Foreskin fibroblast (primary cell): ENCODE measurements at places on chromosomes 6 and 20.

DNA sequence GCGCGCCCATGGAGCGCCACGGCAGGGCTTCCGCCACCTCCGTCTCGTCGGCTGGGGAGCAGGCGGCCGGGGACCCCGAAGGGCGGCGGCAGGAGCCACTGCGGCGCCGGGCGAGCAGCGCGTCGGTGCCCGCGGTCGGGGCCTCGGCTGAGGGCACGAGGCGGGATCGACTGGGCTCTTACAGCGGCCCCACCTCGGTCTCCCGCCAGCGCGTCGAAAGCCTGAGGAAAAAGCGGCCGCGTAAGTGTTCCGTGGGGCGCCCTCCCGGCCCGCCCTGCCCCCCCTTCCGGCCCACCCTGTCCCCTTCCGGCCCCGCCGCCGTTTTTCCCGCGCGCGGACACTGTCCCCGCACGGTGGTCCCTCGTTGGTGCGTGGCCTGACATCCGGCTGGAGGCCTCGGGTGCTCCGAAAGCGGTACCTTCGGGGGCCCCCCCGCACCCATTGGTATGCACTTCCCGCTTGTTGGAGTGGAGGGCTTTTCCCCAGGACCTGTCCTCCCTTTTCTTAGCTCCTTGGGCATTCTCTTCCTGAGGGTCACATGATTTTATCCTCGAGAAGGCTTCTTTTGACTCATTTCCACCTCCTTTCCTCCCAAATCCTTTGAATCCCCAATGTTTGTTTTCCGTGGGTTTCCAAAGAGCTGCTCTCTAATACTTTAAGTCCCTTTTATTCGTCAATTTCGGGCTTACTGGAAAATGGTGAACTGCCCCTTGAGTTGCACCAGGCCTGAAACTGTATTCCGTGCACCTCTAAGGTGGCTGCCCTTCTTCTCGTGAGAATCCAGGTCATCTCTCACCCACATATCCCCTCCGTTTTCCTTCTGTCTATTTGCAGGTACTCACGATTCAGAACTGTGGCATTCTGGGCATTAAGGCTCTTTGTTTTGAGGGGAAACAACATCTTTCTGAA, 556 bp downstream of the PANK2 start:
- peak; percentile 33 for DNase-seq

GRCh38 chr6:127216810-127217789, 49.6 kb upstream of the RNF146 start:
- DNase-seq, result no peak

- no peak for DNase-seq
These were observed 677.7 kb upstream of the NRSN1 start for GRCh38 chr6:23448281-23448680.

GRCh38 chr20:38645351-38645750, 43.7 kb downstream of the ARHGAP40 start:
- no peak for DNase-seq

GRCh38 chr6:108658174-108658573, 97.5 kb downstream of the FOXO3 start:
- DNase-seq, result no peak

GRCh38 chr20:8077137-8077466, 55.0 kb upstream of the PLCB1 start:
- no peak for DNase-seq

GRCh38 chr6:3226481-3227362, 731 bp downstream of the TUBB2B start:
- no peak for DNase-seq

DNA sequence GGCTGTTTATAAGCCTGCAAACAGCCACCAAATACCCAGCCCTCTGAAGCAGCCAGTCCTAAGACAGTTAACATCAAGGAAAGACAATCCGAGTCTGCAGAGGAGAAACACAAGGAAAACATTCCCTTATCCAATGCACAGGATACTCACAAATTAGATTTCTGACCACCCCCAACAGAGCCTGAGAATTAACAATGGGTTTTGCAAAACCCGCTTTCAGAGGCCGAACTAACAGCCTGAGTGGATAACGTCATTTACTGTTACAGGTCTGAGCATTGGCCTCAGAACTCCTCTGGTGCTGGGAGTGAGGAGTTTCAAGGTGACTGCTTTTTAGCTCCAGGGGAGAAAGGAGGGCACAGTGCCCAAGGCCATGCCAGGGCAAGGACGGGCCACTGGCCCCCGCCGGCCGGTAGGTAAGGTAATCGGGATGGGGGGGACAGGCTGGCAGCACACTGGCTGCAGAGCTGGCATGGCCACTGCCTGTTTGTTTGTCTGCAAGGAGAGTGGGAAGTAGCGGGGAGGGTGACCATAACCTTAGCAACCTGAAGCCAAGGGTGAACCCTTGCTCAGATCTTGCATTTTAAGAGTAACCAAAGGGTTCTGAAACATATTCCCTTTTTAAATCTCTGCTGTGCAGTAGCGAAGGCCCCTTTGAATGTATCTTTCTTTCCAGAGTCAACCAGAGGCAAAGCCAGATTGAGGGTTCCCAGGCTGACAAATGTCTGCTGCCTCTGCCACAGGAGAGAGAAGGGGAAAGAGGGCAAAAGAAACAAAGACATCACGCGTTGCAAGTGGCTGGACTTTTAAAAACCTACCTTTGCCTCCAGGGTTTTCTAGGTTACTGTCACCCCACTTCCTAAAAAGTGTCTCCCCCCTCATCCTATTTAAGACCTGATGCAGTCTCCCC, 3.9 kb downstream of the ZMYND8 start:
- no peak for DNase-seq

DNA sequence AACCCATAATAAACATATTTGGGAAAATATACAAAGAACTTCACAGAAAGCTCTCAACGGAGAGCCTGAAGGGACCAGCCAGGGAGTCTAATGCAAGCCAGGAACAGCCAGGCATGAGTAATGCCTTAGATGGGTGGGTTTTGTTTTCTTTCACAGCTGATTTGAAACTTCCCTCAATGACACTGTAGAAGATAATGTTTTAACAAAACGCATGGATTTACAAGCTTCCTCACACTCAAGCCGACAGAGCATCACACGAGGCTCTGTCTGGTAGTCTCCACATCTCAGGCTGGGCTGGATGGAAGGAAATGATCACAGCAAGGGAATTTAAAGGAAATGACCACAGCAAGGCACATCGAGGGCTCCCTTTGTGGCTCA, 113.9 kb downstream of the GMPR start:
- peak; percentile 85 for DNase-seq

DNA sequence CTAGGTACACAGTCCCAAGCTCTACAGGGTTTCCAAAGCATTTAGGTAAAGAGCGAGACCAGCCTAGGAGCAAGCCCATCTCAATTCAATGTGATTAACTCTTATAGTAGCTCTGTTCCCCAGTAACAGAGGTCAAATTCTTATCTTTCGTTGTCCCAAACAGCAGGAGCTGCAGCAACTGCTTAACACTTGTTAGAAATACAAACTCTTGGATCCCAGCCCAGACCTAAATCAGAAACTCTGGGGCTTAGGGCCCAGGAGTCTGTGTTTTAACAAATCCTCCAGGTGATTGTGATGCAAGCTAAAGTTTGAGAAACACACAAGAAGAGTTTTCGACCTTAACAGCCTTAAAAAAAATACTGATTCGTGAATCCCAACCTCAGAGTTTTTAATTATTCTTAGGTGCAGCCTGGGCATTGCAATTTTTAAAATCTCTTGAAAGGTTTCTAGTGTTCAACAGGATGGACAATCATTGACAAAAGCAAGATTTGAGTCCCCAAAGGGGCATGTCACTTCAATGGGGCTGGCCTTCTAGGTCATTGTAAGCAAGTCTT, 127.4 kb upstream of the HCRTR2 start:
- DNase-seq, result no peak

DNA sequence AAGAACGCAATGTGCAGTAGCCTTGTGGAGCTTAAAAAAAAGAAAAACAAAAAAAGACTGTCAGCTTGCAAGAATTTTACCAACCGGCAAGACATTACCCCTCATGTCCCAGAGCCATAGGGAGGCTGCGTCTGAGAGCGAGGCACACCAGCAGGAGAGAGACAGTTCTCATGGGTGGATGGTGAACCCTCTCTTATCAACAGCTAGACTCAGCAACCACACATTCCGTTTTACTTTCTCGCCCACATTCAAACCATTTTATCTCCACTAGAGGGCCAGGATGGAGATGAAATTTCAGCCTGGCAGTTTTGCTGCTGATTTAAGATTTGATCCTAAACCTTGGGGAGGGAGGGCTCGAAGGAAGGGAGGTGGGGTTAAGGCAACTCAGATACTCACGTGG, 247.0 kb downstream of the ATXN1 start:
- DNase-seq, result peak; percentile 37

GRCh38 chr6:133965817-133966360, 12.9 kb downstream of the TBPL1 start:
- peak; percentile 25 for DNase-seq

- DNase-seq, result no peak
These were observed 6.1 kb downstream of the RIN2 start for GRCh38 chr20:19764207-19764606.

DNA sequence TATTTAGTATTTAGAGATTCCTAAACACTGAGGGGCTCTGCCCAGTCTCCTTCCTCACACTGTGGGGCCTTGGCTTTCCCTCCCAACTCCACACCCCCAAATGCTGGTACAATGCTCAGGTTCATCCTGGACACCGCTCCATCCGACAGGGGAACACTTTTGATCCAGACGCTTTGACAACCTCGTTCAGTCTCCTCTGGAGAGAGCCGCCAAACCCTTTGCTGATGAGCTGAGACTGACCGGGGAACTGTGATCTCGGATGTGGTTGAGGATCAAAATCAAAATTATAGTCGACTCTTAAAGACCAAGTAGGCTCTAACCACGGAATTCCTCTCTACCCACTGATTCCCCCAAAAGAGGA, 38.8 kb upstream of the HLA-E start:
- DNase-seq, result no peak

GRCh38 chr20:47306755-47307370, 49.6 kb downstream of the ZMYND8 start:
- no peak for DNase-seq

GRCh38 chr6:314377-314776, 22.1 kb downstream of the DUSP22 start:
- no peak for DNase-seq

- no peak for DNase-seq
These were observed 36.1 kb upstream of the CHRNA4 start for GRCh38 chr20:63397155-63397843.

GRCh38 chr6:112482373-112482772, 135.2 kb downstream of the RFPL4B start:
- no peak for DNase-seq

GRCh38 chr20:62795023-62795761, 1.1 kb upstream of the MRGBP start:
- peak; percentile 46 for DNase-seq

GRCh38 chr6:139592011-139592410, 217.6 kb upstream of the CITED2 start:
- no peak for DNase-seq

- DNase-seq, result no peak
These were observed 4.6 kb downstream of the EMILIN3 start for GRCh38 chr20:41361757-41362747.

DNA sequence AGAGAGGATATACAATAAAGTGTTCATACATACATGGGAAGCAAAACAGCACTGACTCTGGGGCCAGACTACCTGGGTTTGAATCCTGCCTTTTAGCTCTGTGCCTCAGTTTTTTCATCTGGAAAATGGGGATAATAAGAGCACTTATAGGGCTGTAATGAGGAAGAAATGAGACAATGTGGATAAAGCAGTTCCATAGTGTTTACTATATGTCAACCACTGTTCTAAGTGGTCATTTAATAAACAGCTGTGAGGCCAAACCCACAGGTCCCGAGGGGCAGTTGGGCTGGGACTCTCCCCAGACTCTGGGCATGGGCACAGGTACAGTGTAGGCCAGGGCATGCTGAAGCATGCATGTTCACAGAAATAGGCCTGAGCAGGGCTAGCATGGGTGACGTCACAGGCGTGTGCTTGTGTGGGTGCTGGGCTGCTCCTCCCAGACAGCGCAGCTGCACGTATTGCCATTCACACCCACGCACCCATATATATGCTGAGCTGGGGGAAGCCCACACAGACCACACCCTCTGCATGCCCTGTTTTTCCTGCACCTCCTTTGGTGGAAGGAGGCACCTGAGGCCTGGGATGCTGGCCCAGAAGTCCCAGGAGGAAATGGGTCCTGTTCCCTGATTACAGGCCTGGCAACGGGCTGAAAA, 3.5 kb upstream of the PLCG1 start:
- DNase-seq, result no peak

DNA sequence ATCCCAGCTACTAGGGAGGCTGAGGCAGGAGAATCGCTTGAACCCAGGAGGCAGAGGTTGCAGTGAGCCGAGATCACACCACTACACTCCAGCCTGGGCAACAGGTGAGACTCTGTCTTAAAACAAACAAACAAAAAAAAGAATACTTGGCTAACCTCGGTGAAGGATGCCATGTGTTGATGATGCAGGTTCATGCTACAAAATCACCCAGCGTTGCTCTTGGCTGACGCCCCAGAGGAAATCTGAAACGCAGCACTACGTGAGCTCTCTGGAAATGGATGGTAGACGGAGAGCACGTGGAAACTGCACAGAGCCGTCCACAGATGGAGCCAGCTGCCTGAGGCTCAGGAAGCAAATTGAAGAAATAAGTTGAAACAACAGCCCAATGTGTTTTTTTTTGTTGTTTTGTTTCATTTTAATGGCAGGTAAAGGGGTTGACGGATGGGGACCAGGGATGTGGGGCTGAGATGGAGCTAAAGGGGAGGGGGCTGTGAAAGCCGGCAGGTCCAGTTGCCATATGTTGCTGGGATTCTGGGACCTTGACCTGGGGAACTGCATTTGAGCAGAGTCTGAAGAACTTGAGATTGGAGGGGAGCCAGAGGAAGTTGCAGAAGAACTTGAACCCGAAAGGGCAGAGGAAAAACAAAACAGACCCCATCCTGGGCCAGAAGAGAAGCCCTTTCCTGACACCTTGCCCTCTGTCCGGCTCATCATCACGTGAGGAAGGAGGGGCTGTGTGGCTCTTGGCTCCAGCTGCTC, 12.8 kb upstream of the MANBAL start:
- peak; percentile 86 for DNase-seq

GRCh38 chr20:19301843-19302242, 89.4 kb downstream of the SLC24A3 start:
- no peak for DNase-seq

GRCh38 chr6:4781426-4781825, 5.2 kb downstream of the CDYL start:
- no peak for DNase-seq

DNA sequence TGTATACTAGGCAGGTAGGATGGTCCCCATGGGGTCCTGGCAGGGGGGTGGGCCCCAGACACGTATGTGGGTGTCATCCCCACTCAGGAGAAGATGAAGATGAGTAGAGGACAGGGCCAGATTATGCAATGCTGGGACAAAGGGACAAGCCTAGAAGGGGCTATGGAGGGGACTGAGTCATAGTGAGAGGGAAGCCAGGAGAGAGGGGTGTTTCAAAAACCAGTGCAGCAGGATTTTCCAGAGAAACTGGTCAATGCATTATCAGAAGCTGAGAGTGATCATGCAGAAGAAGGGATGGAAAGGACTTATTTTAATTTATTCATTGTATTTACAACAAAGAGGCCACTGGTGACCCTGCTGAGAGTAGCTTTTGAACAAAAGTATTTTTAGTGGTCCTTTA, 74.0 kb downstream of the PPP1R3G start:
- no peak for DNase-seq

- DNase-seq, result no peak
These were observed 118.1 kb downstream of the UST start for GRCh38 chr6:148864941-148865340.
